Neural cell (in vitro differentiated cells): ENCODE measurements at places on chromosomes 7 and 10. TPM values are rescaled to one million over a fixed set of nuclear protein-coding genes. Genes with fewer than 3 reads are reported as not detected.

Gene GPRIN2
- polyA plus RNA-seq, result 7.1 and 10.5 TPM in 2 replicates

Gene DNAJC12
- 22.3 and 32.2 TPM in 2 replicates for polyA plus RNA-seq

Gene RSU1
- polyA plus RNA-seq, result 18.7 and 22.2 TPM in 2 replicates

Gene HOXA13
- polyA plus RNA-seq, result not detected in 2 replicates

Gene BICC1
- polyA plus RNA-seq, result 7.6 and 10.8 TPM in 2 replicates

Gene PCLO
- polyA plus RNA-seq, result 25.5 and 27.4 TPM in 2 replicates

Gene NACAD
- polyA plus RNA-seq, result 8.5 and 14.5 TPM in 2 replicates

Gene PON3
- not detected in 2 replicates for polyA plus RNA-seq

Gene HOXA11
- not detected in 2 replicates for polyA plus RNA-seq

Gene DYNC1I1
- polyA plus RNA-seq, result 28.9 and 29.6 TPM in 2 replicates

Gene ACTL6B
- 339 and 389 TPM in 2 replicates for polyA plus RNA-seq

Gene ZNF735
- polyA plus RNA-seq, result not detected in 2 replicates

Gene OPTN
- polyA plus RNA-seq, result 31.0 and 38.2 TPM in 2 replicates
